ENCODE measurements at places on chromosomes 3 and 15.

DNA sequence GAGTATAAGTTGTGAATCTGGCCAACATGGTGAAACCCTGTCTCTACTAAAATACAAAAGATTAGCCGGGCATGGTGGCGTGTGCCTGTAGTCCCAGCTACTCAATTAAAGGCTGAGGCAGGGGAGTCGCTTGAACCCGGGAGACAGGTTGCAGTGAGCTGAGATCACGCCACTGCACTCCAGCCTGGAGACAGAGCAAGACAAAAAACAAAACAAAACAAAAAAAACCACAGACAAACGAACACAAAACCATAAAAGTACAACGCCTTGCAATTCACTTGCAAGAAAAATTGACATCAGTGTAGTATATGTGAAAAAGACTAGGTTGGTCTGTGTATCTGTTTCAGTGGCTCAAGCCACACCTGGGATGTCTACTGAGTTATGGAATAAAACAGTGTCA, 29.9 kb upstream of the CCDC80 start:
- DNase-seq: no peak

DNA sequence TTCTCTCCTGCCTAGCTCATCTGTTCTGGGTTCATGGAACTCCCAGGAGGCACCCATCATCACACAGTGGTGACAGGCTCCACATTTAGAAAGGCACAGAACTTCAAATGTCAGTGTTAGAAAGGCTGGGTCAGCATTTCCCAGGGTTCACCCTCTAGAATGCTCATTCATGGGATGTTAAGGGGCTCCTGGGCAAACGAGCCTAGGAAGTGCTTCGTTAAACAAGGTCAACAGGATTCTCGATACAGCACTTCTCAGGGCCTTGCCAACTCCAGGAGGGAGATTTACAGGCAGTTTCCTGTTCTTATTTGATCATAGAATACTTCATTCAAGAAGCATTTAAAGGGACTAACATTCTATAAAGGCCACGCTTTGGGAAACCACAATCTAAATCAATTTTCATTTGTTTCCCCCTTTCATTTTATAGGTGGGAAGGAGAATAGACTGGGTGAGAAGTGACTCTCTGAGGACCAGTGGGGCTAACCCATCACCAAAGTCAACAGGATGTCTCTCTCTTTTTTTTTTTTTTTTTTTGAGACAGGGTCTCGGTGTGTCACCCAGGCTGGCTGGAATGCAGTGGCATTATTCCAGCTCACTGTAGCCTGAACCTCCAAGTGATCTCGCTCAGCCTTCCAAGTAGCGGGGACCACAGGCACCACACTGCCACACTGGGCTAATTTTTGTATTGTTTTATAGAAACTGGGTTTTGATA, 14.3 kb downstream of the IGDCC4 start:
- no peak for DNase-seq

DNA sequence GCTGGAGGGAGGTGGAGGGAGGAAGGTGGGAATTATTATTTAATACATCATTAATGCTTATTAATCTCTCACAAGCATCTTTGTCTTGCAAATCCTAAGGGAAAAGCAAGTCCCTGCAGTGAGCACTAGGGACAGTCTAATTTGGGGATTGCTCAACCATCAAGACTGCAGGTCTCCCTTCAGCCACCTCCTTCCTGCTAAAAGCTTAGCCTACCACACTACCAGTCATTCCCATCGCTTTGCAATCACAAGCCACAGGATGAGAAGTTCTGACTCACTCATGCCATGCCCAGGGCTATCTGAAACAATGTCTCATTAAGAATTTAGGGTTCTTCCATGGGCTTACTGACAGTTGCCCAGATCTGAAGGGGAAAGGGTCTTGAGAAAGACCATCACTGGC, 51.0 kb upstream of the EIF1B start:
- no peak for DNase-seq

DNA sequence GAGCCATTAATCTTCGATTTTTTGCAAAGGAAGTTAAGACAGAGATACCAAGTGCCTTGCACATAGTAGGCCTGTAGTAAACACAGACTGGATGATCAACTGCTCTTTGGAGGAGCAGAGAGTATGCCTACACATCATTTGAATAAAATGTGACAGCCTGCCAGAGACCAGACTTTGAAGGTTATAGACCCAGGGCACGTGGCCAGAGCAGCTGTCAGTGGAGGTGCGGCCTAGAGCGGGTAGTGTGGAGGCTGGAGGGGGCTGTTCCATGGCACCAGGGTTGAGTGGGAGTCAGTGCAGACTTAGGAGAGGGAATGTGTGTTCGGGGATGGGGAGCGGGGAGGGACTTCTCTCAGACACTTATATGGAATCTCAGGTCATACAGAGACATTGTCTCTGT, 80.8 kb downstream of the SMAD3 start:
- DNase-seq: no peak

DNA sequence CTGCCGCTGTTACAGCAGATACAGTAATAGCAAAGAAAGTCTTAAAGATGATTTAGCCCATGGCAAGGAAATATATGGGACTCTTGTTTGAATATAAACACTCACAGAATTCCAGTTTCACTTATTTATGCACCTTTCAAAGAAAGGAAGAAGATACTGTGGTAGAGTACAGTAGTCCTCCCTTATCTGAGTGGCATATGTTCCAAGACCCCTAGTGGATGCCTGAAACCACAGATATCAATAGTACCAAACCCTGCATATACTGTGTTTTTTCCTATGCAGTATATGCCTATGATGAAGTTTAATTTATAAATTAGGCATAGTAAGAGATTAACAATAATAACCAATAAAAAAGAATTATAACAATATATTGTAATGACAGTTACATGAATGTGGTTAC, 8.2 kb downstream of the MAP2K1 start:
- no peak for DNase-seq

All from RWPE2 (cell line).